ENCODE measurements at places on chromosomes 1 and 21. TPM values are rescaled to one million over a fixed set of nuclear protein-coding genes. Genes with fewer than 3 reads are reported as not detected.
A peak's percentile ranks its signal among the peaks of the same experiment; 100 is the strongest.

The KCNE2 gene
- 0.27 TPM for total RNA-seq

The HTR6 gene
- total RNA-seq, result not detected

The RAP1GAP gene
- 3.2 TPM for total RNA-seq

The XKR8 gene
- total RNA-seq, result 11.4 TPM

The OLIG1 gene
- total RNA-seq, result not detected

The S100A1 gene
- 1.7 TPM for total RNA-seq

The NCDN gene
- total RNA-seq, result 40.3 TPM

The DNAJC16 gene
- total RNA-seq, result 20.7 TPM

The TGFB2 gene
- 330 TPM for total RNA-seq

The LAX1 gene
- total RNA-seq, result not detected

The S100A3 gene
- total RNA-seq, result 12.8 TPM

The NPHS2 gene
- not detected for total RNA-seq

The CACNA1S gene
- not detected for total RNA-seq

DNA sequence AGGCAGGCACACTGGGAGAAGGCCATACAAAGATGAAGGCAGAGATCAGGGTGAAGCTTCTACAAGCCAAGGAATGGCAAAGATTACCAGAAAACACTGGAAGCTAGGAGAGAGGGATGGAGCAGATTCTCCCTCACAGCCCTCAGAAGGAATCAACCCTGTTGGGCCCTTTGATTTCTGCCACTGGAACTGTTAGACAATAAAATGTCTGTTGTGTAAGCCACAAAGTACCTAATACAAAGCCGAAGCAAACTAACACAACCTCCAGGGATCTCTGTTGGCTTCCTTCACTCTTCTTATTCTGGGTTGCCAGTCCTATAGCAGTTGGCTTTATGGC is 1.7 kb upstream of the PLA2G2A start:
- DNase-seq, result no peak

DNA sequence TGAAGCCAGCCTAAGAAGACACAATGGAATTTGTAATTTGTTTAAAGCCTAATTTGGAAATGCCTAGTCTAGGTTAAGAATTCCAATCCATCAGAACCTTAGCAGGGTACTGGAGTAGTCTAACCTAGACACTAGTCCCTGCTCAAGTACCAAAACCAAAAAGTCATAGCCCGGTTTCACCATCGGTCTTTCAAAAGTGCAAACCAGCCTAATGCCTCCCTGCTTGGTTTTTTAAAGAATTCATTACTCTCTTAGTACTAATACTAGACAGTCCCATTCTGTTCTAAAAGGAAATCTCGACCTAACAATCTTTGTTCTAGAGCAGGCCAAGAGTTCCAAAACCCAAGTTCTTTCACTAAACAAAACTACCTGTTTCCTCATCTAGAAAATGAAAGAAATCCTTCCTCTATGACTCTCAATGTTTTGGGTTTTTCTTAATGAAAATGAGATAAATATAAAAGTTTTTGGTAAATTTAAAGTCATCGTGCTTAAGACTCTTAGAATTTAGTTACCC is 2.6 kb downstream of the PUM1 start:
- no peak for DNase-seq

DNA sequence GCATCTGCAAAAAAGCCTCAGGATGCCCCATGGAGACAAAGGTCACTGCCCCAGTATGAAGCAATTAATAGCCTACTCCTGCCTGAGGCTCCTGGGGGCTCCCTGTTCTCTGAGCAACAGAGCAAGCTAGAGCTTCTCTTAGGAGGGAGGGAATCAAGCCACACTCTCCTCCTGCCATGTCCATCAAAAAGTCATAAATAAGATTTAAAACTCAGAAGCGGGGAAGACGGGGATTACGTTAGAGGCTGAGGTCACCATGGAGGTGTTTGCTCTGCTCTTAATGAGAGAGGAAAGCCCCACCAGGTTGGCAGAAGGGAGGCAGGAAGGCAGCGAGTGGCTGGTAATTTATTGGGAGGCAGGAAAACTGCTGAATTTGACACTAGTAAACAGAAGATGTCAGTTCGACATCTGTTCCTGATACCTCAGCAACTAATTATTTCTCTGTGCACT is 98.4 kb upstream of the TNR start:
- DNase-seq, result no peak

- DNase-seq, result no peak
These were observed 28.7 kb upstream of the EIF4G3 start for GRCh38 chr1:21205416-21205815.

DNA sequence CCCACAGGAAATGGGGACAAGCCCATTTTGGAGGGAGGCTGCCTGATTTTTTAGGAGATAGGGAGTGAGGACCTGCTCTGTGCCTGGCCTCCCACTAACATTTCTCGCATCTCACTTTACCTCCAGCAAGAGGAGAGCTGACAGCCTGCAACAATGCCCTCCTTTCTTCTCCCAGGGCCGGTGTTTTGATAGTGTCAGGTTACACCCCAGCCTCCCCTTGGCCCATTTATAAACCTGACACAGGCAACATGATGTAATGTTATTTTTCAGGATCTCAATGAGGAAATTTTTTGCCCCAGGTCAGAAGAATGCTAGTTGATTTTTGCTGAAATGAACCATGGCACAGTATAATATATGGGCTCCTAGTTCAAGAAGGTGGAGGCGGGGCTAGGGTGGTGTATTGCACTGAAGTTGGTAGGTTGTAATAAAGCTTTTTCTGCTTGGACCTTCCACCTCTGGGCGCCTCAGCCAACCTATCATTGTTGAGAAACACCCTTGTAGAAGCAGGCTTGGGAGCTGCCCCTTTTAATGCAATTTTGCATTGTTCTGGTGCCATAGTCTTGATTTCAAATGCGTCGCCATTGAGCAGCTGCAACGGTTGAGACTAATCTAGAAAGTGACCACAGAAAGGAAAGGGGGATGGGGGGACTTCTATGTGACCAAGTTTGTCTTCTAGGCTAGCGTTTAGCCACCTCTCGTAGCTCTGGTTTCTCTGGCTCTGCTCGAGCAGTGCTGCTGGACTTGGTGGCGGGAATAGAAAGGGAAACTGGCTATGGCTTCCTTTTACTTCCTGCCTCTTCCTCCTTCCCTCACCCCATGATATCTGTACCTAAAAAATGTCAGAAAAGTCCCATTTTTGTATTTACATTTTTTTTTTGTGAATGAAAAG is 53.0 kb downstream of the PBX1 start:
- DNase-seq, result peak; percentile 91

DNA sequence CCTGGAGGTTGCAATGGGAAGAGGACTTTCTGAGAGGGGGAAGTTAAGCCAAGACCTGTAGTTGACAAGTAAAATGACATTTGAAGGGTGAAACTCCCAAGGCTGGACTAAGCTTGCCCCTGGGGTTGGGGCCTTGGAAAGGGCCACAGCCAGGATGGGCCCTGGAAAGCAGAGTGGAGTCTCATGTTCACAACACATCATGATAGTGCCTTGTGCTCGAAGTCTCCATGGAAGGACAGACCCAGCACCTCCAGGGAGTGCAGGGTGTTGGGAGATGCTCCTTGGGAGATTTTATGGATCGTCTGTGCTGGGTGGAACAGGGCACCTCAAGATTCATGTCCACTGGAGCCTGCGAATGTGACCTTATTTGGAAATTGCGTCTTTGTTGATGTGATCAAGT is 55.6 kb upstream of the ACTRT2 start:
- no peak for DNase-seq

DNA sequence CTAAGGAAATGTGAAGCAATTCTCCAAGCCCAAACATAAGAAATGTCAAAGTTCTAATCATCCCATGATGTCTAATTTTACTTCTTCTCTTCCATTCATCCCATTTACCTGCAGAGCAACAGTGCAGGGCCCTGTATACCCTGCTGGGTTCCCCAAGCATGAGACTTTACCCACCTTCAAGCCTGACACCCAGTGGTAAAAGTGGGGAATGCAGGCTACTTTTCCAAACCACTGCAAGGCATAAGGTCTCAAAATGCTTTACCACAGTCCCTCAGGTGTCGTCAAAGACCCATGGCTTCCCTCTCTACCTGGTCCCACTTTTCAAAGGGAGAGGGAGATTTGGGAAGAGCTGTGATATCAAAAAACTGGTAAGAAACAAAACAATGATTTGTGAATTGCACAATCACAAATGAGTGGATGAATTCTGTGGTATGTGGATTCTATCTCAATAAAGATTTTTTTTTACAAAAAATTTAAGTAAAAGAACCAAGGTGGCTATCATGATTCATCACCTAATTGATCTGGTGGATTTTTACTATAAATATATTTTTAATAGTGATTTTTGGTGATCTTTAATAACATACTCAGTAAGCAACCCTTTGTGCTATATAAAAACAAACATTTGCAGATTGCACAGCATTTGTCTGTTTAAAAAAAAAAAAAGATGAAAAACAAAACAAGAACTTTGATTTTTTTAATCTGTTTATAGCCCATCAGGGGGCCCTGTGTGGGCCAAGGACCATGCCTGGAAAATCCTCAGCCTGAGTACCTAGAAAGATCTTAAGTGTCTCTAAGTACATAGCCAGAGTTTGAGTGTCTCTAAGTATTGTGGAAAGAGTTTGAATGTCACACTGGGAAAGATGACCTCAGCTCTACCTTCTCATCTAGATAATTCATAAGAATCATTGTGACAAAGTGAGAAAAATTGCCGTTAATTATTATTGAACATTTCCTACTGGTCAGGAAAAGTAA is 73.1 kb upstream of the GJB5 start:
- peak; percentile 10 for DNase-seq

DNA sequence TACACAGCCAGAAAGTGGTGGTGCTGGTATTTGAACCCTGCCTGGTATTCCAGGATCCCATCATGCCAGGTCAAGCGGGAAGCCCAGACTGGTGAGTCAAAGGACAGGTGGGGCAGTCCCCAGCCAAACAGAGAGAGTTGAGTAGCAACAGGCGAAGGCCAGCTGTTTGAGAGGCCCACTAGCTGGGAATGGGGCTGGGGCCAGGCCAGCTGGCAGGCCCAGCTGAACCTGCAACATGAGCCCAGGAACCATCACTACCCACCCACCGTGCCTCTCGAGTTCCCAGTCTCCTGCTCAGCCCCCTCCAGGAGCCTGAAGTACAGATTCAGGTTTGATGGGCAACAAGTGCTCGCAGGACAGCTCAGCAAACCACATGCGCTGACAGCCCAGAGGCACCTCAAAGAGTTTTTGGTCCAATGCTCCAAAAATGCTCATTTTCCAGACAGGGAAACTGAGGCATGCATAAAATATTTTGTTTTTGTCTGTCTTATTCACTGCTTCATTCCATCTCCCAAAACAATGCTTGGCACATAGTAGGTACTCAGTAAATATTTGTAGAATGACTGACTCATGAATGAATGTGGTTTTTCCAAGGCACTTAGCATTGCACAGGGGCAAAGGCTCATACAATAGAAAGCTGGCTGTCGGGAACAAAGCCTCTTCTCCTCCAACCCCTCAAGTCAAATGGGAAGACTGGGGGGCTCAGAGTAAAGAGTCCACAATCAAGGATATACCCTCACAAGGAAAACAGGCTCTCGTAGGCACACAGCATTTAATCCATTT is 42.5 kb upstream of the CLIC4 start:
- DNase-seq, result peak; percentile 93

GRCh38 chr1:58724483-58724882 is 24.6 kb upstream of the MYSM1 start:
- DNase-seq, result no peak

DNA sequence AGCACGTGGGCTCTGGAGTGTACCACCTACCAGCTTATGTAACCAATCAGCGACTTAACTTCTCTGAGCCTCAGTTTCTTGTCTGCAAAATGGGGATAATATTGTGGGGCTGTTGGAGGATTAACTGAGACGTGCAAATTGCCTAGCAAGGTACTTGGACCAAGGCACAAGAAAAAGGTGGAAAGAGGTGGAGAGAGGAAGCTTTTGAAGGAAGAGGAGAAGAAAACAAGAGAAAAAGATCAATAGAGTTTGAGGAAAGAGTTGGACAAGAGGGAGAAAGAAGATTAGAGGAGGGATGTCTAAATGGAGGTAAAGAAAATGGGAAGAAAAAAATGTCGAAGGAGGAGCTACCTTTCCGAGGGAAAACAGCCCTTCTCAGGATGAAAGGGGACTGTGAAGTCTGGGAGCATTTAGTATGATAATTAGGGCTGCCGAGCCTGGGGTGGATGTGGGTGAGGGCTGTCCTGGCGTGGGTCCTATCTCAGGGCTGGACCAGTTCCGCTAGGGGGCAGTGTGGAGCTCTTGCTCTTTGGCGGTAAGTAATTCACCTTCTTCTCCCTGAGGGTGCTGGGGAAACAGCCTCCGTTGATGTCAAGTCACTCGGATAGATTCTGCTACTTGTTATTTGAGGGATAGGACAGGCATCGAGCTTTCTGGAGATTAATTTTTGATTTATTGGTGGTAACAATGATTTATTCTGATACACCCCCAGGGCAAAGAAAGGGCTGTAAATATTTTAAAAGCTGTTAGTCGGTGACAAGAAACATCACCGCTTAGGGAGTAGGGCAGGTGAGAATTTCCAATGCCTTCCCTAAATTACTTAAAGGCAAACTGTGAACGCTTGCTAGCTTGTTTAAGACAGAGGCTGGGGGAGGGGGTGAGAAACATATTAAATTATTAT is 79.0 kb upstream of the NFASC start:
- DNase-seq, result peak; percentile 22

- no peak for DNase-seq
These were observed 30.9 kb downstream of the KCNT2 start for GRCh38 chr1:196577386-196577785.

- DNase-seq, result peak; percentile 57
These were observed 55.0 kb downstream of the NID1 start for GRCh38 chr1:236009857-236010256.

- peak; percentile 20 for DNase-seq
These were observed 194.8 kb downstream of the LMO4 start for GRCh38 chr1:87523466-87523865.

DNA sequence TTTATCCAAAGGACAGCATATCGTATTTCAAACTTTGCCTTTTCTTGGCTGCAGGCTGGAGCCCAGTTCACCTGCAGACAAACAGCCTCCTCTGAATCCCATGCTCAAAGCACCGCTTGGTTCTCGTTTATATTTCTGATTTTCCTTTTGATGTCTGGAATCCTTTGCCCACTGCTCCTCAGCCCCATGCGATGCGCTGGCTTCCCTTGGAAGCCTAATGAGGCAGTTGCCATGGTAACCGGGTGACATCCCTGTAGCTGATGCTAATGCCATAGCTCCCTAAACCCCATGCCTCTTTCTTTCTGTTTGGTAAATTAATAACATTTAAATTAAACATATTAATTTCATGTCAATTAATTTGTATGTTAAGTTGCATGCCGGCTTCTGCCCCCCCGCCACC is 327.1 kb downstream of the PRDM2 start:
- no peak for DNase-seq

GRCh38 chr1:200916681-200917080 is 22.0 kb downstream of the INAVA start:
- no peak for DNase-seq

DNA sequence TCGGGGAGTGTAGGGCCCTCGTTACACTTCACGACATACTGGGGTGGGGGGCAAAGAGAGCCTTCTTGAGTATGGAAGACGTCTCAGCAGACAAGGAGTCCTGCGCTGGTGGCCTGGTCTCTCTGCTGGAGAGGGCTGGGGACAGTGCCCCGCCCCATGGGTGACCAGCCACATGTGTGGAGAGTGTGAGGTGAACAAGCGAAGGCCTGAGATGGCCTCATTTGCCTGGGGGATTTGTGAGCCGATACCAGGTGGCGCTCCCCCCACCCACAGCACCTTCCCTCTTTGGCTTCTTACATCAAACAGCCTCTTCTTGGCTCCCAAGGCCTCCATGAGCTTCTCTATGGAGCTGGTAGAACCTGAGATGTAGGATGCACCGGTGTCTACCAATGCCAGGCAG is 4.0 kb upstream of the ETNK2 start:
- no peak for DNase-seq
